ENCODE measurements at places on chromosomes 11 and 22. TPM values are rescaled to one million over a fixed set of nuclear protein-coding genes. Genes with fewer than 3 reads are reported as not detected.

DNA sequence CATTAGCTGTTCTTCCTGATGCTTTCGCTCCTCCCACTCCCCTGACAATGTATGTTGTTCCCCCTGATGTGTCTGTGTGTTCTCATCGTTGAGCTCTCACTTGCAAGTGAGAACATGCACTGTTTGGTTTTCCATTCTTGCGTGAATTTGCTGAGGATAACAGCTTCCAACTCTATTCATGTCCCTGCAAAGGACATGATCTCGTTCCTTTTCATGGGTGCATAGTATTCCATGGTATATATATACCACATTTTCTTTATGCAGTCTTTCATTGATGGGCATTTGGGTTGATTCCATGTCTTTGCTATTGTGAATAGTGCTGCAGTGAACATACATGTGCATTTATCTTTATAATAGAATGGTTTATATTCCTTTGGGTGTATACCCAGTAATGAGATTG lies 58.6 kb upstream of the RRM1 start:
- no peak for DNase-seq
- H3K36me3 ChIP-seq: no peaks in the 10 kb centered on the region
- no peaks in the 10 kb centered on the region for H3K4me1 ChIP-seq
- no peaks in the 10 kb centered on the region for H3K27me3 ChIP-seq
- no peak overlapping the region for H3K27ac ChIP-seq

MEN1 gene
- polyA plus RNA-seq: 26.1 TPM

DNA sequence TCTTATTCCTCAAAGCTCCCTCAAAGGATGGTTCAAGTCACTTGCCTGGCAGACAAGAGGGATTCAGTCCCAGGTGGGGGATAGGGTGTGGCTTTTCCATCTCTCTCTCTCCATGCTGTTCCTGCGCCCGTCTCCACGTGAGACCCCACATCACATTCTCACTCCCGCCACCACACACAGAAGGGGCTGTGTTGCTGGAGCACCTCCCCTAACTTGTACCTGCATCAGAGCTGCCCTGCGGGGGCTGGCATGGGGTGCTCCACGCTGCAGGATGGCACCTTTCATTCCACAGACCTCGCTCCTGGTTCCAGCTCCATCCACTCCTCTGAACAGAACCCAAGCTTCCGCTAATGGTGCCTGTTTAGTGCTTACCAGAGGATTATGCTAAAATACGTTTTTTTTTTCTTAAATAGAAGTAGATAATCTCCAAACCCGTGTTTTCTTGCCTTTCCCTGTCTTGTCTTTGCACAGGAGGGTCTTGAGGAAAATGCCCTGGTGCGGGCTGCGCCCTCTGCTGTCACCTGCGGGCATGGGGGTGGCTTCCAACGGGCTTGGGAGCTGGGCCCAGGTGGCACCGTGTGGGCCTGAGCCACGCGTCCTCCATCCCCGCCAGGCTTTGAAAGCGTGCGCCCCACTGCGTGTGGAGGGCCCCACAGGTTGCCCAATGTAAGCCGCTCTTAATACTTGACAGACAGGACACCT lies 985.6 kb downstream of the BRD1 start:
- DNase-seq: no peak
- no peaks in the 10 kb centered on the region for H3K27me3 ChIP-seq
- H3K4me1 ChIP-seq: no peaks in the 10 kb centered on the region
- H3K27ac ChIP-seq: no peak overlapping the region
- H3K36me3 ChIP-seq: no peaks in the 10 kb centered on the region

XKR3 gene
- polyA plus RNA-seq: not detected
